ENCODE measurements at places on chromosomes 5 and 9.

DNA sequence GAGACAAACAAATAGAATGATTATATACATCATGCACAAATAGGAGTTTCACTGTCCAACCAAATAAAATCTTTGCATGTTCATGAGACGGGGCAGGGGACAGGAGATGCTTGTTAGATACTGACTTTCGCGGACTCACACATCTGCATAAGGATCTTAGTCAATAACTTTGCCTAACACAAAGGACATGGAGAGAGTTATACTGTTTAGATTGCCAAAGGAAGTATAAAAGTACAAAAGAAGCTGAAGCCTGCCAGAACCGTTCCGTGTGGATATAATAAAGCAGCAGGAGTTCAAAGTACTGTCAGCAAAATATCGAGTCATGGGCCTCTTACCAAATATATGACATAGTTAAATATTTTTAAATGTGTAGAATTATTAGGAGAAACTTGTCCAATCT, 1148.4 kb downstream of the EFNA5 start:
- no peak for DNase-seq

GRCh38 chr9:136921307-136921706, 23.2 kb downstream of the FBXW5 start:
- DNase-seq = no peak

DNA sequence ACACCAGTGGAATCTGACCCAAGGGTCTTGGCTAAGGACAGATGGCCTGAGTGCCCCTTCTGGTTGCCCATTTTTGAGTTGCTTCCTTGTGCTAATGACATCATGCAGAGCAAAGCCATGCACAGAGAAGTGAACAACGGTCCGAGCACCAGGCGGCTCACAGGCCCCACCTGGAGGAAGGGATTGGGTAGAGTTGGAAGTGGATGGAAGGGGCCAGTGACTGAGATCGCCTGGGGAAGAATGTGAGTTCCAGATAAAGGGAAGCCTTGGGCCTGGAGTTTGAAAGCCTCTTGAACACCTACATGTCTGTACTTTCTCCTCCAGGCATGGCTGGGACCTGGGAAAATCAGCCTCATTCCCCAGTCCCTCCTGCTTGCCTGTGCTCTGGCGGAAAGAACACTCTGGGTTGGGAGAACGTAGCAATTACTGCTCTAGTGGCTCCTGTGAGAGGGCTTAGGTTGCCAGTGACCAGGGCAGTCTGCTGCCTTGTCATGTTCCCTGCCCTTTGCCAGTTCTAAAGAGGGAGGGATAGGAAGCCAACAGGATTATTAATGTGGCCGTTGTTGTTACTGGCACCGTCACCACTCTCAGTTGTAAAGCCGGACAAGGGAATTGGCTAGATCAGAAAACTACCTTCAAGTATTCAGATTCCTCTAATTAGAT, 62.5 kb upstream of the PTPN3 start:
- no peak for DNase-seq

DNA sequence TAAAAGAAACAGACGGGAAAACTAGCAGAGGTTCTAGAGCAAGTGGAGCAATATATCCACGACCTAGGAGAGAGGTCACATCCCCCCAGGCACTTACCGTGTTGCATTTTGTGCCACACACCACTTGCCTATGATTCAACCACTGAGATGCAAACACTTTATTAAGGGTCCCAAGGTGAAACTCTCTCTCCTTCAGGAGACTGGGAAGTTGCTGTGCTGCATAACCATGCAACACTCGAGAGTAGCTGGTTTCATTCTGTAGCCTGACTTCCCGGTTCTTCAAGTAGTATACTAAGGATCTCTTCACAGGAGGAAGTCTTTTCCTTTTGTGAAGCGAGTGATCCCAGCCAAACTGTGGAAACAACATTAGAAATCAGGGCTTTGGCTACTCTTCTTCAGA, 1.6 kb downstream of the DCAF12 start:
- no peak for DNase-seq

DNA sequence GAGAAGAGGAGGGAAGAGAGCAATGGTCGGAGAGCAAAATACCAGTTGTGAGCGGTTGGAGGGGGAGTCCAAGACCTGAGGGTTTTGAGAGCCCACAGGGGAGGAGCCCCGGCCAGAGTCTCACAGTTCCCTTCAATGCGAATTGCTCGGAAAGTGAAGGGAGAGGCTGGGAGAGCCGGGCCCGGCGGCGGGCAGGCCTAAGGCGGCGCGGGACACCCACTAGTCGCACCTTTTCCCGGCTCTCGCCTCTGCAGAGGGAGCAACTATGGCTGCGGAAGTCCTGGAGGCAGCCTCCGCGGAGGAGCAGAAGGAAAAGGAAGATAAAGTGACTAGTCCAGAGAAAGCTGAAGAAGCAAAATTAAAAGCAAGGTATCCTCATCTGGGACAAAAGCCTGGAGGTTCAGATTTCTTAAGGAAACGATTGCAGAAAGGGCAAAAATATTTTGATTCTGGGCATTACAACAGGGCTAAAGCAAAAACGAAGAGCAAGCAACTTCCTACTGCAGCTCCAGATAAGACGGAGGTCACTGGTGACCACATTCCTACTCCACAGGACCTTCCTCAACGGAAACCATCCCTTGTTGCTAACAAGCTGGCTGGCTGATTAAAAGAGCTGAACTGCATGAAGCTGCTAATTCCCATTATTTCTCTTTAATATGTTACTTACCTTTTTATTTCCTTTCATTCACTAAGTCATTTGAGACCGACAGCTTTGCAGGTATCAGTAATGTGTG, 6.5 kb upstream of the BTNL3 start:
- no peak for DNase-seq

- DNase-seq = no peak
Measured at GRCh38 chr9:73434826-73435225, 283.2 kb downstream of the ANXA1 start.

DNA sequence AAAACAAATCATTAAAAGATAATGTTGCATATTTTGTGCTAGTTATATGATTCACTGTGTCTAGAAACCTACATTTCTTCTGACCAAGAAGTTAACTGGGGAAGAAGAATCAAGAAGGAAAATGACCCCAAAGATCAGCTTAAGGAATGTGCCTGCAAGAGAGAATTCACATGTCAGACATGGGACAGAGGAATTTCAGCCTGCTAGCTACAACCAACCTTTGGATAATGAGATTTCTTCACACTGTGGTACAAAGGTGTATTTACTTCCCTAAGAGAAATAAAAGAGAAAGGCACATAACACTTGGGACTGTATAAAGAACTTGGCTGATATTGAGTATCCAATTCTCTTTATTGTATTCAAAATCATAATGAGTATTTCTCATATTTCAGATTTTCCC, 39.6 kb upstream of the ELL2 start:
- no peak for DNase-seq

DNA sequence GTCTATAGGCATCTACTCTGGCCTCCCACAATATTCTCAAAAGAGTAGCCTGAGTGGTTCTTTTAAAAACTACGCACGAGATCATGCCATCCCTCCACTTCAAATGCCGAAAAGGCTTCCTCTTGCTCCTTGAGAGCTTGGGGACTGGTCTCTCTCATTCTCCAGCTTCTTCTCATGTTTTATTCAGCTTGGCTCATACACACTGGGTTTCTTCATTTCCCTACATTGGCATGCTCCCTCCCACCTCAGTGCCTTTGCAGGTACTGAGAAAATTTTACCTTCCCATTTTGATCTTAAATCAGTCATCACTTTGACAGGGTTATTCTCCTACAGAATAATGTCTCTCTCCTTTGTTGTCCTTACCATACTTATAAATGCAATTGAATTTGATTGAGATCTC, 20.4 kb downstream of the PRLR start:
- no peak for DNase-seq

DNA sequence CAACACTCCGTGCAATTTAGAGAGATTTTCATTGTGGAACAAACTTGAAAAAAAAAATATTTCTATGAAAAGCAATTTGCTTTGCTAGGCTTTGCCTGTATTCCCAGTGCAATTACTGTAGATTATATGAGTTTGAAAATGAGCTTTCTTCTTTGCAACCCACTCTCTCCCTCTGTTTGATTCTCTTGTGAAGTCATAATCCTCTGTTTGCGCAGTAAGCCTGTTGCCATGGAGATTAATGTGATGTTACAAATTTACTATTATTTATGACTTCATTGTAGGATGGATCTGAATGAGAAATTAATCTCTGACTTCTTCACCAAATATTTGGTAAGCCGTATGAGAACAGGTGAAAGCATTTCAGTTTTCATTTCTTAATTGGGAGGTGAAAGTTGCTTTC, 320.3 kb downstream of the SPATA31D1 start:
- no peak for DNase-seq

- DNase-seq = no peak
Measured at GRCh38 chr9:137461663-137462395, 2.7 kb upstream of the NSMF start.

GRCh38 chr5:122941737-122942136, 94.8 kb downstream of the PPIC start:
- no peak for DNase-seq

GRCh38 chr9:79774356-79774755, 202.6 kb downstream of the TLE4 start:
- DNase-seq = no peak

- DNase-seq = no peak
Measured at GRCh38 chr9:110615498-110615897, 36.0 kb upstream of the SVEP1 start.

DNA sequence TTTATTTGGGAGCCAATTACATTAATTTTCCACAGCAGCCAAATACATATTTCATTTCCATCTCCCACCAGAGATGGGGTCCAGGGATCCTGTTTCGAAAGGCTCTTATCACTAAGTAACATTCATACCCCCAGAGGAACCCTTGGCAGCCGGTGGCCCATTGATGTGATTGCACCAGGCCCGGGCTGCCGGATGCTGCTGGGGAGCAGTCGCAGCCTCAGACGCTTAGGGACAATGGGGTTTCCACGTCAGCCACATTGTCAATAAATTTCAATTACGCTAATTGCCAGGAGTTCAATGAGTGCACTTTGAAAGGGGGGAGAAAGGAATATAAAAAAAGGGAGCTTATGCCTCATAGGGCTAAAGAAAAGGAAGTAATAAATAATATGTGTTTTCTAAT, 478.8 kb upstream of the ADAMTS16 start:
- DNase-seq = no peak

- peak; percentile 76 for DNase-seq
Measured at GRCh38 chr5:139394123-139394653, 716 bp downstream of the PROB1 start.

Measured in suprapubic skin (tissue), 4 donors.